ENCODE measurements at places on chromosomes 5 and 9. TPM values are rescaled to one million over a fixed set of nuclear protein-coding genes. Genes with fewer than 3 reads are reported as not detected.
A peak's percentile ranks its signal among the peaks of the same experiment; 100 is the strongest.

- no peak for DNase-seq
These were observed 103.3 kb downstream of the THBS4 start for GRCh38 chr5:80138486-80138885.

DNA sequence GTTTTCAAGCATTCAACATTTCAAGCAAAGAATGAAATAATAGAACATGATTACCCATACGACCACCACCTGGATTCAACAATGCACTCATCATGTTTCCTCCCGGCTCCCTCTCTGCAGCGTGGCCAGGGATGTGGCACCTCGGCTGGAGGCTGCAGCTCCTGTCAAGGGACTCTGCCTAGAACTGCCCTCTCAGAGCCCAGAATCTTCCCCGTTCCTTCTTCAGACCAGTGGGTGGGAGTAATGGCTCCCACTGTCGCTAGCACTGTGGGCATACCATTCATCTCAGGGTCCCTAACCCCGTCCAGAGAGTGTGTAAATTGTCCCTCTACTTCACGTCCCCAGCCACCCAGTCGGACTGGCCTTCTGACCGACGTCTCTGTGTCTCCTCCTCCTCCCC, 118.6 kb upstream of the COL5A1 start:
- DNase-seq = no peak

DNA sequence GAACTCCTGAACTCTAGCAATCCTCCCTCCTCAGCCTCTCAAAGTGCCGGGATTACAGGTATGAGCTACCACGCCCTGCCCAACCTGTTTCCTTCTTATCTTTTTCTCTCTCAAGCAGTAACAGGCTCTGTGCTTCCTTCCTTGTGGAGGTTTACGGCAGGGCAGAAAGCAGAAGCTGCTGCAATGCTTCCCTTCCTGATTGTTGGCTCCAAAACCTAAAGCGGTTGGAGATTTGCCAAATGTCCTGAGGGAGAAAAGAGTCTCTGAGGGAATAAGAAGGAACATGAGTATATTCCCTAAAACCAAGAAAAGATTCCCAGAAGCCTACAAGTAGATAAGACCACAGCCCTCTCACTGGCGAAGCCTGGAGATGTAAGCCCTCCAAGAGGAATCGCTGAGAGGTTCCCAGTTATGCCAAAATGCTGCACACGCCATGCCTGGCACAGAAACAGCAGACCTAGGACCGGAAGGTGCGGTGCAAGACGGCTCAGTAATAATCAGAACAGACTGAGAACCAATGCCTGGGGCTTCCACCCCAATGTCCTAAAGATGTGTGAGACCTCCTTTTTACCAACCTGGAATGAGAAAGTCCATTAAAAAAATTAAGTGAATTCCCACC, 73.2 kb downstream of the APTX start:
- no peak for DNase-seq

- no peak for DNase-seq
These were observed 77.2 kb upstream of the OSMR start for GRCh38 chr5:38768412-38769211.

GRCh38 chr5:57267805-57268204, 93.9 kb downstream of the GPBP1 start:
- DNase-seq = no peak

GRCh38 chr5:73189871-73190376, 16.9 kb downstream of the TMEM174 start:
- DNase-seq = no peak

DNA sequence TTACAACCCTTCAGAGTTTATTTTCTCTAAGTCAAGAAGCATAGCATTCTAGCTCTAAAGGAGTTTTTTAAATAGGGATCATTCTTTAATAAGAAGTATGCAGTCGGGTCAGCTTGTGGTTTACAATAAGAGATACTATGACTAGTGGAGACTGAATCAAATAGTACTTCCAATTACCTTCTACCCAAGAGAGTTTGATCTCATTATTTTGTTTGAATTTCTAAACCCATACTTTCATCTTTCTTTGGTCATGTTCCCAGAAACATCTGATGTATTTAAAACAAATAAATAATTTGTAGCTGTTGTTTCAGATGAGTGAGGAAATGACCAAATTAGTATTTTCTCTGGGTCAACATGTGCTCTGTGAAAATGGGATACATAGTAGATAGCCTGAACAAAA, 160.2 kb upstream of the CDH6 start:
- no peak for DNase-seq

DNA sequence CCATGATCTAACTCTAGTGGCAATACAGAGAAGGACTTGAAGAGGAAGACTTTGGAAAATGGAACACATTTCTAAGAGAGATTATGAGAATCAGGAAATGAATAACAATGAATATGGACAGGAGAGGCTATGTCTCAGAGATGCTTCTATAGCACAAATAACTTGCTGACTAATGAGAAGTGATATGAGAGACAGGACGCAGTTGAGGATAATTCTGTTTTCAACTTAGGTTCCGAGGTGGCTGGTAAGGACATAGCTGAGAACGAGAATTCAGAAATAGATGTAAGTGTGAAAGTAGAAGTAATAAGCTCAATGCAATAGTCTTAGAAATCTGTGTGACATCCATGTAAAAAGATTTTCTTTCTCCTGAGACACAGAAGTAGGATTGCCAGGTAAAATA, 358.1 kb upstream of the GRAMD2B start:
- no peak for DNase-seq

GRCh38 chr5:5278815-5279381, 138.8 kb downstream of the ADAMTS16 start:
- DNase-seq = no peak

DNA sequence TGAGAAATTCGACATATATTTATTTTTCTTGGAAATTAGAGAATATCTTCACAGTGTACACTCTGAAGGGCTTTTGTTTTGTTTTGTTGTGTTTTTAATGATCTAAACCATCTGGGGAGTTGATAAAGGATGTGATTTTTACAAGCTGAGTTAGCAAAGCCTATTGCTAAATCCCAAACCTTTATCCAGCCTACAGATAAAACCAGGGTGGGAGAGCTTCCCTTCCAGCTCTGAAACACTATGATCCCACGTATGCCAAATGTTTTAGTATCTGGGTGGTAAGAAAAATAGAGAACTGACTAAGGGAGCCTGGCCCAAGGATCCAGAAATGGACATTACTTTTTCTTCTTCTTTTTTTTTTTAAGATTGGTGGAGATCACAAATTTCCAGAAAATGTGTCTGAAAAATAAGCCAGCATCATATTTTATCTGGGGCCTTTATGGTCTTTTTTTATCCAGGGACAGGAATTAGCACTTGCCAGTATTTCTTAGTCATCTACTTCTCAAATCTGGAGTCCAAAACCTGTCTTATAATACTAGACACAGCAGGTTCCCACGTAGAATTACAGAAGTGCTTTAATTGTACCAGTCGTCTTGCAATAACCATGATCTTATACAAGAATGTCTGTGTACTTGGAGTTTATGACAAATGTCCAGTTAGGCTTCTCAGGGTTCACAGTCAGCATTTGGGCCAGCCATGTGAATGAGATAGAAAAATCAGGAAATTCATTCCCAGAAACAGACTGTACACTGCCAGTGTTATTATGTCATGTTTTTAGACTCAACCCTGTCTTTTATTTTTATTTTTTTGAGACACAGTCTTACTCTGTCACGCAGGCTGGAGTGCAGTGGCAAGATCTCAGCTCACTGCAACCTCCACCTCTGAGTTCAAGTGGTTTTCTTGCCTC, 290.8 kb upstream of the MPDZ start:
- no peak for DNase-seq

DNA sequence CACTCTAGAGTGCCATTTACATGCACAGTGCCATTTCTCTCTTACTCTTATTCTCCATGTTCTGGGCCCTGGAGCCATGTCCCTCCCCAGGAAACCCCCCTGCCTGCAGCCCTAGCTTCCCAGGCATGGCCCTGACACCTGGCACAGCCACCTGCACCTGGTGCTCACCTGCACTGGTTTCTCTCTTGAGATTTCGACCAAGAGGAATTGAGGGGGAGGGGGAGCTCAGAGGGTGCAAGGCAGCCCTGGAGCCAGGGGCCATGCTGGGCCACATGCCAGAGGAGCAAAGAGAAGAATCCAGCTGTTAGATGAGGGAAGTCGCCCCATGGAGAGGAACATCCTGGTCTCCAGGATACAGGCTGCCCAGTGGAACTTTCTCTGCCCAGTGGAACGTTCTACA, 65.0 kb upstream of the RAPGEF1 start:
- DNase-seq = no peak

DNA sequence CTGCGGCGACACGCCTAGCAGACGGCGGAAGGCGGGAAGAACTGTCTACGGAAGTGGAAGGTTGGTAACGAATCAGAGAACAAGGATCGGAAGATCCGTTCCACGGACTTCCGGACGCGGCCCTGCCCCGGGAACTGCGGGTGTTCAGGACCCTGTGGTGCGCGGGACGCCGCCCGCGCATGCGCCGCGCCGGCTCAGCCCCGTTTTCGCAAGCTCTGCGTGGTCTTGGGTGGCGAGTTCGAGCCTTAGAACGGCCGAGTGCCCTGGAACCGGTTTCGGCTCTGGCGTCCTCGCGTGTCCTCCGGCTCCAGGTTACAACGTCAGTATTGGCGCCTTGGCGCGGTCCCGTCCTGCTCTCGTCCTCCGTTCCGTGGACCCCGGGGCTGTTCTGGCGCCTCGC, 515 bp upstream of the RNU6ATAC start:
- no peak for DNase-seq

GRCh38 chr5:98085593-98085992, 687.9 kb upstream of the RGMB start:
- DNase-seq = no peak

GRCh38 chr9:123615381-123615780, 259.4 kb downstream of the CRB2 start:
- no peak for DNase-seq

DNA sequence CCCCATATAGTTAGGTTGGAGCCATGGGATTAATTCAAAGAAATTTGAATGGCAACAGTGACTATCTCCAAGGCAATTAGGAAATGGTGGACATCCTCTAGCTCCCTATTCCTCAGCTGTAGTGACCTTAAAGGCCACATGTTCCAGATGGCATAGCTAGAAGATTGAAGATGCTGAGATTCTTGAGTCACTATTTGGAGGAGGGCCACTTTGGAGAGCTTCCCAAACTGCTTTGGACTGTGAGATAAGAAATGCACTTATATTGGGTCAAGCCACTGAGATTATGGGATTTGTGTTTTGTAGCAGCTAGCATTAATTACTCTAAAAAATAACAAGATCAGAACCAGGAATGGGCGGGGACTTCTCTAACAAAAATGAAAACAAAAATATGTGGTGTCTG, 636.2 kb upstream of the CCNG1 start:
- no peak for DNase-seq

GRCh38 chr5:151125421-151125820, 32.2 kb downstream of the ANXA6 start:
- DNase-seq = peak; percentile 51

DNA sequence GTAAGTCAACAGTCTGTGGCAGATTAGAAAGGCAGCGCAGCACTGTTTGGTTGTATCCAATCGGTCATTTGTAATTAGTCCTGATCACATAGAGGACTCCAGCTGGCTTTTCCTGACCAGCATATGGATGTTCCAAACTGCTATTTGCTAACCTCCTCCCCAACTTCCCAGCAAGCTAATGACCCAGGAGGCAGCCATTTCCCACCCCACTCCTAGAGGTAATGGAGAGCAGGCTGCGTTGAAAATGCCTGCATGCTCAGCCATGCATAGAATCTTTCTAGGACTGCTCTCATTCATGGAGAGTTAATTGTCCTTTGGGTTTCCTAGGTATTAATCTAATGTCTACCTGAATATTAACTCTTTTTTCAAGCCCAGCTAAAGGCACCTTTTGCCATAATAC, 850.6 kb upstream of the WWC1 start:
- no peak for DNase-seq

- DNase-seq = peak; percentile 35
These were observed 60.3 kb downstream of the DAPK1 start for GRCh38 chr9:87557996-87558395.

GRCh38 chr5:82991678-82992323, 85.4 kb downstream of the TMEM167A start:
- no peak for DNase-seq

DNA sequence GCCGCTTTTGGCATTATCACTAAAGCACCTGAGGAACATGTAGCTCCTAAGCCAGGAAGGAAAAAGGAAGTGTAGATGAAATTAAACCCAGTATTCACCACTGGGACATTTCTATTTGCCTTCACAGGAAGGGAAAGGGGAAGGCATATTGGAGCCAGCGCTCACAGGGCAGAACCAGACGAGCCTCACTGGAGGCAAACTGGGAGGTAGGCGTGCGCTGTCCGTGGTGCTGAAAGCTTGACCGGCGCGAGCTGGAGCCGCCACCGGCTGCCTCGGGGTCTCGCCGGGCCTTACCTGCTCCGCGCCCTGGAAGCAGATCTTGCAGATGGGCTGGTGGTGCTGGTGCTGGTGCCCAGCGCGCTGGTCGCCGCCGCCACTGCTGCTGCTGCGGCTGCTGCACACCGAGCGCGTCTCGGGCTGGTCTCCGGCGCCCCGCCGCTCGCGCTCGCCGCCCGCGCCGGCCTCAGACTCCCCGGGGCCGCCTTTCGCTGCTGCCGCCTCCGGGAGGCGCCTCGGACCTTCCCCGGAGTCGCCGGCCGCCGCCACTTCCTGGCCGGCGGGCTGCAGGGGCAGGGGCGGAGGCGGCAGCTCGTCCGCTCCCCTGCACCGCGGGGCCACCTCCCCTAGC, 732 bp downstream of the MARCHF11 start:
- DNase-seq = peak; percentile 61

DNA sequence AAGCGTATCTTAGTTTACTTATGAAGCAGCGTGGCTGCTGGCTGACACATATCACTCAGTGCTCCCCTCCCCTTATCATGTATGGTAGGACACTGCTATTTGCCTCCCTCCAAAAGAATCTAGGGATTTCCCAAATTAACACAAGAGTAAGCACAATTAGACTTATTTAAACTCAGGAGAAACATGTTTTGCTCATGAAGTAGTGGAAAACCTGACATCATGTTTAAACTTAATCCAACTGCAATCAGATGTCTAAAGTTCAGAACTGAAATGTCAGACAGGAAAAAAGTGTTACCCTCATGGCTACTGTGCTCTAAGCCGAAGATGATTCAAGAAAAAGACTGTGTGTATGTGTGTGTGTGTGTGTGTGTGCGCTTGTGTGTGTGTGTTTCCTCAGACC, 324.1 kb upstream of the TNC start:
- DNase-seq = no peak

- DNase-seq = no peak
These were observed 607 bp downstream of the BARX1 start for GRCh38 chr9:93954434-93955061.

DNA sequence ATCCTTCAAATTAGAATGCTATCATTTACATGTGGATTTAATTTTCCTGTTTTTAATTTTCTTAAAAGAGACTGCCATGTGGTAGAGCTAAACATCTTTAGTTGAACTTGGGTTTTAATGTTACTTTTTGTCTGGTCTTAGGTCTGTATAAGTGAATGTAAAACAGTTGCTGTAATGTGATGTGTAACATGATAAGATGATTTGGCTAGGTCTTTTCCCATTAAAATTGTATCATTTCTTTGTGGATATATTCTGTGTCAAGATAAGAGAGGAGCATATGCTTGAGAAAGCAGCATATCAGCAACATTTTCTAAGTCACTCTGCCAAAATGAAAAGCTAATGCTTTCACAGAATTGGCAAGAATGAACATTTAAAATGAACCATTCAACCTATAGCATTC, 18.5 kb downstream of the TMEM167A start:
- no peak for DNase-seq

The OTULINL gene
- 1.9 TPM for total RNA-seq

The APBB3 gene
- total RNA-seq = 35.5 TPM

The CLIC3 gene
- total RNA-seq = 0.27 TPM

The DMRTA1 gene
- under 0.01 TPM for total RNA-seq

The TXNDC8 gene
- total RNA-seq = not detected

The TPPP gene
- total RNA-seq = 12.9 TPM

The CAVIN4 gene
- total RNA-seq = under 0.01 TPM

The MLANA gene
- total RNA-seq = not detected

The TUSC1 gene
- 14.3 TPM for total RNA-seq

The AK8 gene
- total RNA-seq = 0.54 TPM
